Breast epithelium (tissue), 4 donors: ENCODE measurements at places on chromosomes 7 and 10.

GRCh38 chr7:73340514-73340913 is 12.6 kb downstream of the FKBP6 start:
- no peak for DNase-seq

DNA sequence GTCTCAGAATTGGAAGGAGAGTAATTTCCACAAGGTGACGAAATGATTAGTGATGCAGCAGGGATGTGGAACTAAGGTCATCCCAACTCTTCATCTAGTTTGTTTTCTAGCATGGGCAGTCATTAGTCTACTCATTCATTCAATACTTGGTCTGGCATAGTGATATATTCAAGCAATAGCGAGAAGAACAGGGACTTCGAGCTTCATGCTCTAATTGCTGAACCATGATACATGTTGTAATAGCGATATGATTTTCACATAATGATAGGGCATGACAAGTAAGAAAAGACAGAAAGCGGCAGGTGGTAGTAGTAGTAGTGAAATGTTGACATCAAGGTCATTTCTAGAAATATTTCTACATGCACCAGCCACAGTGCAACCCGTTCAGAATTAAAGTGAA is 652.1 kb downstream of the PHTF2 start:
- no peak for DNase-seq

- DNase-seq = no peak
Observed at GRCh38 chr7:133602291-133602690, 349.4 kb downstream of the EXOC4 start.

DNA sequence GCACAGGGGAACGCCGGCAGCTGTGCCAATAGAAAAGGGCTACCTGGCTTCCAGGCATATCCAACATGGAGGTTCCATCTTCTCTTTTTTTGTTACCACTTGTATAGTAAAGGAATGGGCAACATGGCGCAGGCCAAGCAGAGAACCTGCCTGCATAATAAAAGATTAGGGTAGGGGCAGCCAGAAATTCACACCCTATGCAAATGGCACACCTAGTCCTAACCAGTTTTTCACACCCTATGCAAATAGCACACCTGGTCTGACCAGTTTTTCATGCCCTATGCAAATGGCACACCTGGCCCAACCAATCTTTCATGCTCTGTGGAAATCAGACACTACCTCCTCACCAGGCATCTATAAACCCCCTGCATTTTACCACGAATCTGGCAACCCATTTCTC is 369.5 kb downstream of the IPMK start:
- no peak for DNase-seq

DNA sequence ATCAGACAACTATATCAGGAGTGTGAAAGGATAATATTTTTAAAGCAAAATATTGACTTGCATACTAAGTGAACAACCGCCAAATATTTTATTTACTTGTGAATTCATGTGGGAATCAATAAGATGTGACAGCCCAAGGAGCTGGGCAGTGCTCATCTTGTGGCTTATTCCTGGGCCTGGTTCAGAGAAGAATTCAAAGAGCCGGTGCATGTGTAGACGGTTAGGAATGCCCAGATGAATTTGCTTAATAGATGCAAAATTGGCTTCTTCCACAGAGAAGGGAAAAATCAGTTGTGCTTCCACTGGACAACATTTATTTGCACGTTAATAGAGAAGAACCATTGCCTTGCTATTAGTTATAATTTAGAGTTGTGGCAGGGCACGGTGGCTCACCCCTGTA is 4.4 kb downstream of the MYL7 start:
- DNase-seq = no peak

- DNase-seq = no peak
Observed at GRCh38 chr10:54667136-54667535, 133.9 kb downstream of the PCDH15 start.

DNA sequence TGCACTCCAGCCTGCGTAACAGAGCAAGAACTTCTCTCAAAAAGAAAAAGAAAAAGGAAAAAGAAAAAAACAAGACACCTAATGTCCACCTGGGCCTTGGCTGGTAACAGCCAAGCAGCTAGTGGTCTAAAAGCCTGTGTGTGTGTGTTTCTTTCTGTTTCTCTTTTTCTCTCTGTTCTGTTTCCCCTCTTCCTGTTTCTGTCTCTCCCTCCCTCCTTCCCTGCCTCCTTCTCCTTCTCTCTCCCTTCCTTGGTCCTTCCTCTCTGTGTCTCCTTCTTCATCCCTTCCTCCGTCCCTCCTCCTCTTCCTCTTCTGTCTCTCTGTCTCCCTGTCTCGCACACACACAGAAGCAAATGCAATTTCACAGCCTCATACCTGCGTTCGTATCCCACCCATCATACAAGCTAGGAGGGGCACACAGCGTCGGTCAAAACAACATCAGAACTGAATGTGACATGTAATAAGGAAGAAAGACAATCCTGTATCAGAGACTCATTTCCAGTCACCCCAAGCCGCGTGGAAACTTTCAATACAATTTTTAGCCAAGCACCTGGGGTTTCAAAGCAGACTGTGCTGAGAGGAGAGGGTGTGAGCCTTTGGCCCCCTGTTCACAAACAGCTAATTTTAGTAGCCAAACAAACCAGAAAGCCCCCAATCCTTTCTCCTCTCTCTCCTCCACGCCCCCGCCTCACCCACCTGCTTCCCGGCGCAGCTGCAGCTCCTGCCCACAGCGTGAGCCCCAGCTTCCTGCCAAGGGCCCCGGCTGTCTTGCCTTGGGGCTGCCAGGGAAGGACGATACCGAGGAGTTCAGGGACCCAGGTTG is 50.2 kb upstream of the GNA12 start:
- no peak for DNase-seq

DNA sequence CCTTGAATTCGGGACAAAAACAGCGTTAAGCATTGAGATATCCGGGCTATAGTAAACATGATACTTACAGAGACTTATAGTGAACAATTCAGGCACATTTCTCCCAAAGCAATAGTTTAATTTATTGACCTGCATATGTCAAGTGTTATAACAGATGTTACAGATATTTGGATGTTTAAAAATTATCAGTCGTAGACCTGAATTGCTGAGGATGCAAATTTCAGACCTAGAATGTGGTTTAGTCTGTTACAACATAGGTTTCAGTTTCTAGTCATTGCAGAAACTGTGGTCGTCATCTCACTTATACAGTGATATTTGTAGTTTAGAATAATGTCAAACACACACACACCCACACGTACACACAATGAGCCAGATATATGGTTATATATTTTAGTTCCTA is 85.2 kb downstream of the VTI1A start:
- no peak for DNase-seq

DNA sequence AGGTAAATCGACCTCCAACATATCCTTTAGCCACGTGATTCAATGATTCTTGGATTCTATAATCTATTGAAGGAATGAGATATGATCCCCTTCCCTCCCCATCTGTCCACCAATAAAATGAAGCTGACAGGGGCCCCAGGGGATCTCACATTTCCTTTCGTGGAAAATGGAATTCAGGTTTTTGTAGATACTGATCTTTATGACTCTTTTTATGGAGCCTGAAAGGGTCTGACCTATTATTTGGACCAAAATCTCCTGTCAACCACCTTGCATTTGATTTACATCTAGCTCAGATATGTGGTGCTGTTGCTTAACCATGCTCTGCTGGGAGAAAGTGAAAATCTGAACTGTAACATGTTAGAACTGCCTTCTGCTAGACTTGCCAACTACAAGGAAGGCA is 234.0 kb upstream of the CXCL12 start:
- DNase-seq = no peak

GRCh38 chr7:105827151-105827875 is 49.1 kb downstream of the ATXN7L1 start:
- DNase-seq = no peak

- DNase-seq = no peak
Observed at GRCh38 chr10:29914986-29915785, 144.2 kb downstream of the JCAD start.

GRCh38 chr10:17134737-17135260 is 5.2 kb upstream of the CUBN start:
- no peak for DNase-seq

DNA sequence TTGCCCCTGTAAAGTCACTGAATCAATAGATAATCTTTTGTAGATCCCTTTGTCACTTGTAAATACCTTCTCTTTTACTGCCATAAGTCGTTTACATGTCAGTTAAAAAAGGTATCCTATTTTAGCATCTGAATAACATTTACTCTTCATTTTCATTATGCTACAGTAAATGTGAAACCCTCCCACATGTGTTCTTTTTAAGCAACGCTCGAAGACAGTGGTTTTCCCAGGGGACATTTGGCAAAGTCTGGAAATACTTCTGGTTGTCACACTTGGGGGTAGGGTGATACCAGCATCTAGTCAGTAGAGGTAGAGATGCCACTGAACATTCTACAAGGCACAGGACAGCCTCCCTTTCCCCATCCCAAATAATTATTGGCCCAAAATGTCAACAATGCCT is 23.7 kb downstream of the ATAD1 start:
- no peak for DNase-seq

- peak; percentile 58 for DNase-seq
Observed at GRCh38 chr10:28668363-28669226, 8.7 kb upstream of the BAMBI start.

DNA sequence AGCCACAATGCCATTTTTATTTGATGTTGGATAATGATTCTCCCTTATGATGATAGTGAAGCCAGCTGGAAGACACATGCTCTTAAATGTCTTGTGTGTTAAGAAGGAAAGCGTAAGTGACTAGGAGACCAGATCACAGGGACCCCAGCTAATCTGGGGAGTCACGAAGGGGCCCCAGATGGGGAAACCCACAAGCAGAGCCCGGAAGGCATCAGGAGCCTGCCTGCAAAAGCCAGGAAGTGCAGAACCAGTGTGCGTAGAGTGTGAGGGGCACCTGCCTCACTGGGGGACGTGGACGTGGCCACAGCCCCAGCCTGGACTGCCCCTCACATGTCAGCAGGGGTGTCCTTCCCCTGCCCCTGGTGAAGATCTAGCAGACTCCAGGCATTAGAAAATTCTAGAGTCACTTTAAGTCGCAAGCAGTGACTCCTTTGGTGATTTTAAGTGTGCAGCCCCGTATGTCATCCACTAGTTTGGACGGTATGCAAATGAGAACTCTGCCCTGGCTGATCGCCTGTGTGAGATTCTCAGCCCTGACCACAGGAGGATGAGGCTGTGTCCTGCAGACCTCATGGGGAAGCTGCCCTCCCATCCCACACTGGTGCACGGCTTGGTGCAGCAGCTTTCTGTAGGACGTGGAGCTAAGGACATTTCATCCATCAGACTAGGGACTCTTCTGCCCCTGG is 243.0 kb downstream of the WDR37 start:
- no peak for DNase-seq

DNA sequence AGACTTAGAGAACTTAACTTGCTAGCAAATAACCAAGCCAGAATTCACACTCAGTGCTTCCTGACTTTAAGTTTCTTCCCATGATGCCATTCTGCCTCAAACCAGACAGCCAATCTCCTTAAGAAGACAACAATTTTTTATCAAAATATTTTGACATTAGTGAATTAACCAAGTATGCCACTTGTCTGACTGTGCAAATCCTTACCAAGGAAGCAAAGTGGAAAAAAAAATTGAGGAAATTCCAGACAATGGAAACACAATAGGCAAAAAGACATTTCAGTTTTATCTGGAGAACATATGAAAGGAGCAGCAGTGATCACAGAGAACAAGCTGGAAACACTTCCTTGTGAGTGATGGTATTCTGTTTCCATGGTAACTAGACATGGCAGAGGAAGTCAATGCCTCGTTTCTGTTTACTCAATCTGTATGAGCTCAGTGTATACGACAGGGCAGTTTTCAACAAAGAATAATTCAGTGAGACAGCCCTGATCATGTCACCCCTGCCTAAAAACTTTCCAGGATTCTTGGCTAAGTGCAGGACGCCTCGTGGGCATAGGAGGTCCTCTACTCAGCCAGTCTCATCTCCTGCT is 114.2 kb downstream of the DYNC1I1 start:
- no peak for DNase-seq

DNA sequence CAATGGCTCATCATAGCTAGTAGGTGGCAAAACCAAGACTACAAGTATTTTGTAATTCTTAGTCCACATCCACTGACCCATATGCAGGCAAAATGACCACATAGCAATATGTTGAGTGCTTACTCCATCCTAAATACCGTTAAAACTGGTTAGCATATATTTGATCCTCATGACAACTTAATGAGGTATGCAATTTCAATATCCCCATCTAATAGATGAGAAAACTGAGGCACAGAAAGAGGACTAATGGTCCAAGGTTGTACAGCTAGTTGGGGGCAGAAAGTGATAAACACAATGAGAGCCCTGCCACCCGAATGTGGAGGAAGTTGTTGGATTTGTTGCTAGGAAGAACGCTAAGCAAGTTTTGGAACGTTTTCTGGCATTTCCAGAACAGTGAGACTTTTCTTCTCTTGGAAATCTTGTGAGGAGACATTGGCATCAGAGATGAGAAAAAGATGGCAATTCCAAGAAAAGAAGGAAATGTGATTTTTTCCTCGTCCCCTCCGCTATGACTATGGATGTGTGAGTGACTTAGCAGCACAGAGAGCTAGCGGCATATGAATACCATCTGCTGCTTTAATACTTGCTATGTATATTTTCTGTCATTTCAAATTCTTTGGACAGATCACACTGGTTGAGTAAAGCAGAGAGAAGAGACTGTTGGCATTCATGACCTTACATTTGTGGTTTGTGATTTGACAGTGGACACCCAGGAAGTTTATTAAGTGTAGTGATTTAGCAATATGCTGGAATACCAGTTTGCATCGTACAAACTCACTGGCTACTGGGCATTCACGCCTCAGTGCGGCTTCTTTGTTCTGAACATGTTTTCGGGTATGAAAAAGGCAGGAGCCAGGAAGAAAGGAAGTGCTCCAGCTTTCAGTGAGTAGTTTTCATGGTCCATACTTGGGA is 51.5 kb downstream of the NRCAM start:
- no peak for DNase-seq

DNA sequence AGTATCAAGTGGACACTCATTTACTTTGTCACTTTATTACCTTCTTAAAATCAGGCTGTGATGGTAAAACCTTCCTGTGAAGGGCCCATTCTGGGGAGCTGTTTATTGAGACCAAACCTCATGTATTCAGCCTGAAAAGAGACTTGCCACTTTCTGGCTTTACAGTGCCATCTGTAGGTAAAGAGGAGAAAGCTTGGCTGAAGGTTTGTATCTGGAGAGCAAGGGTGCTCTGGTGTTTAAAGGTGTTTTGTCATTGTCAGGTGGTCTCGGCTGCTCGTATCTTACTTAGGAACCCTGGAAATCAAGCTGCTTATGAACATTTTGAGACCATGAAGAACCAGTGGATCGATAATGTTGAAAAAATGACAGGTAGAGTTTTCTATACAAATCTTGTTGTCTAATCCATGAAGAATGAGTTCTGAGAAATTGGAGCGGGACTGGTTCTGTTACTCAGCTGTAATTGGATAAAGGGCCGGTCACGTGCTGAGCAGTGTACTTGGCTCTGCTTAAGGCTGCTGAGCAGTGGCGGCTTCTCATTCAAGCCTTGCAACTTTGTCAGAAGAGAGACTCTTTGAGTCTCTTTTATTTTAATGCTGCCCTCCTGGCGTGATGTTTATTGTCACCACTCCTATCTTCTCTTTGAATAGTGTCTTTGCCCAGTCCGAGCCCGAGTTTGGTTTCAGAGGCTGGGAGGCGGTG is 46.9 kb downstream of the AP3M1 start:
- no peak for DNase-seq
